ENCODE measurements at places on chromosomes 11 and 22.

DNA sequence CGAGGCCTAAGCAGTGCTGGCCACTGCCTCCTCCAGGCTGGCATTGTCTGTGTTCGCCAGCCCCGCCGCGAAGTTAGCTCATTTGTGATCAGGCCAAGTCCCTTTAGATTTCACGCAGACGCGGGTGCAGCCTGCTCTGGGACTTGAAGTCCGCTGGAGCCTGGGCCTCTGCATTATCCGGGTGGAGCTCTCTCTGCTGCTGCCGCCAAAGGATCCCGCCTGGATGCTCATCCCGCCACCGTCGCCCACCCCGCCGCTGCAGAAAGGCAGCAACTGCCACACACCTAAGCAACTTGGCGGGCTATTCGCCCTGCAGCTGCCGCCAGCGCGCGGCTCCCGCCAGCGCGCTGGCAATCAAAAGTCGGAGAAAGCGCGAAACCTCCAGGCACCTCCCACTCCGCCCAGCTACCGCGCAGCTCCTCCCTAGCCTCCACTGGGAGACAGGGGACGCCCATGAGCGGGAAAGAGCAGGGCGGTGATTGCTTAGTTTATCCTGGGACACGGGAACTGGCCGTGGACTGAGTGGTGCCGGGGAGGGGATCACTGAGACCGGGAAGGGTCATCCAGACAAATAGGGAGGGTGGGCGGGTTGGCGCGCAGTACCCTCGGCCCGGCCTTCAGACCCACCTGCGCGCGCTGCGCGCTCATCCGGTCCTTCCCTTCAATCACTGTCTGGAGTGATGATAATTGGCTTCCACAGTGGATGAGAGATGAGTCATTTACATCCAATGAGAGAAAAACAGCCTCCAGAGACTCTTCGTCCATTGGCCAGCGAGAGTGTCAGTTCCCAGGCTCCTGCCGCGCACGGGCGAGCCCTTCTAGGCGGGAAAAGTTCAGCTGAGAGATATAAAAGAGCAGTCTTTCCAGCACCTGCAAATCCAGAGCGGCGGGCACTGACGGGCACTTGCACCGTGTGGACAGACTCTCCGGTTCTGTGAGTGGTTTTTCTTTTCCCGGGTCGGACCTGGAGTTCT is at the start of gene FAM111B:
TSS of gene FAM111B (plus strand) at position 875 of the 974 bp plus-strand sequence. CDS start 2,389 bp downstream, outside the sequence.
- peak; percentile 54 for DNase-seq

DNA sequence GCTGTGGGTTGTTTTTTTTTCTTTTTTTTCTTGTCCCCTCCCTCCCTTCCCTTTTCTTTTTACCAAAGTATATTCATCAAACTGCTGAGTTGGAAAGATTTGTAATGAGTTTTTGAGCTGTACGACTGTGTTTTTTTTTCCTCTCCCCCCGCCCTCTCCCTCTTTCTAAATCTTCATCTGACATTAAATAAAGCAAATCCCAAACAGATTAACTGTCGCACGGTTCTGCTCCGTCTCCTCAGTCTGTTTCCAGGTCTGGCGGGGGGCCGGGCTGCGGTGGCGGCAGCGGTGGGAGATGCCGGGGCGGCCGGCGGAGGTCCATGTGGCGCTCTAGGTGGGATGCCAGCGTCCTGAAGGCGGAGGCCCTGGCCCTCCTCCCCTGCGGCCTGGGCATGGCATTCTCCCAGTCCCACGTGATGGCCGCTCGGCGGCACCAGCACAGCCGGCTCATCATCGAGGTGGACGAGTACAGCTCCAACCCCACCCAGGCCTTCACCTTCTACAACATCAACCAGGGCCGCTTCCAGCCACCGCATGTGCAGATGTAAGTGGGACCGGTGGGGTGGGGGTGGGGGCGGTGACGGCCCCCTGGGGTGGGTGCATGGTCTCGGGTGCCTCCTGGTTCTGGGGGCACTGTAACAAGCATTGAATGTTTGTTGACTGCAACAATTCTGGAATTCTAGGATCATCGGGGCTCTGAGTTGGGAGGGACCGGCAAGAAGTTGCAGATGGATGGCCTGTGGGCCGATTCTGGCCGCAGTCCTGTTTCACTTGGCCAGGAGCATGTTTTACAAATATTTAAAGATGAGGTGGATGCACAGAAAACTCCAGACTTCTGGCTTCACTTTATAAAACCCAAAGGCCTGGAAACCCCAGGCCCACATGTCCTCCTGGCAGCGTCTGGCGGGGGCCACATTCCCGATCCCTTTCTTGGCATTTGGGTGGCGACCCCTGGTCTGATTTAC is 13.1 kb downstream of the MPPED1 start:
- no peak for DNase-seq

GRCh38 chr11:33642461-33643166 is 58.0 kb downstream of the C11orf91 start:
- DNase-seq = no peak

DNA sequence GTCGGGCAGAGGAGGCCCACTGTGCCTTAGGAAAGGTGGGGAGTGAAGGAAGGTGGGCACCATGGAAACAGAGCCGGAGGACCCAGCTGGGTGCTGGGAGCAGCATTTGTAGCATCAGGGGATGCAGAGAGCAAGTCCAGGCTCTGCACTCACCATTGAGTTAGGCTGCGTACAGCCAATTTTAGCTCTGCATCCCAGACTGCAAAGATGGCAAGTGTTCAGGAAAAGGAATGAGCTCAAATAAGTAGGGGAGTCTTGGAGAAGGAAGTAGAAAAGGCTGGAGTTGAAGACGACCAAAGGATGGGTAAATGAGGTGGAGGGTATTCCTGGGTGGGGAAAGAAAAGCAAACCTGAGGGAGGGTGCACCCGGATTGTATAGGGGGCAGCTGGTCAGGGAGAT is 31.6 kb upstream of the ETS1 start:
- no peak for DNase-seq

DNA sequence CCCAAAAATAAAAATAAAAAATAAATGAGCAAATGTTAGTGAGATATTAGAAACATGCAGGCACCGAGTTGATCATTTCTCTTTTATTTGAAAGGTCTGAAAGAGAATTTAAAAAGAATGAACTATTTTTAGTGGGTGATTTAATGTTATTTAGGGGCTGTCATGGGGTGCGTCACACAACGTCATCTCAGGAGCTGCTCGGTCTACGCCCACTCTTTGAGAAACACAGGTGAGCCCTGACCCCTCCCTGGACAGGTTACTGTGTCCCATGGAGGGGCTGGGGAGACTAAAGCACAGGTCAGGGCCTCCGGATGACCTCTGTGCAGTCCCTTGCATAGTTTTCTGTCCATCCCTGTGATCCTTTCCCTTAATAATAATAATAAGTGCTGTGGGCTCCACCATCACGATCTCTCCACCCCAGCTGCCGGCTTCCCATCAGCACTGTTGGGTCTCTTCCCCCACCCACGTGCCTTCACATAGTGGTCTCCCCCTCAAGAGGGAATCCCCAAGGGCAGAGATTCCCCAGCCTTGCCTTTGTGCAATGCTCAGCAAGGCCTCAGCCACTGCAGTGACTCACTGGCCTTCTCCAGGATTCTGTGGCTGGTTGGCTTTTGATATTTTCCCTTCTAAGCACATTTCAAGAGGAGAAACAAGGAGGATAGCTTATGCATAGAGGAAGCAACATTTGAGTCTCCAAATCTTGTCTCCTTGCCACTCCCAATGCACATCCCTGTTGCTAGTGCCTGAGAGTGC is 159.9 kb downstream of the TTC17 start:
- no peak for DNase-seq

DNA sequence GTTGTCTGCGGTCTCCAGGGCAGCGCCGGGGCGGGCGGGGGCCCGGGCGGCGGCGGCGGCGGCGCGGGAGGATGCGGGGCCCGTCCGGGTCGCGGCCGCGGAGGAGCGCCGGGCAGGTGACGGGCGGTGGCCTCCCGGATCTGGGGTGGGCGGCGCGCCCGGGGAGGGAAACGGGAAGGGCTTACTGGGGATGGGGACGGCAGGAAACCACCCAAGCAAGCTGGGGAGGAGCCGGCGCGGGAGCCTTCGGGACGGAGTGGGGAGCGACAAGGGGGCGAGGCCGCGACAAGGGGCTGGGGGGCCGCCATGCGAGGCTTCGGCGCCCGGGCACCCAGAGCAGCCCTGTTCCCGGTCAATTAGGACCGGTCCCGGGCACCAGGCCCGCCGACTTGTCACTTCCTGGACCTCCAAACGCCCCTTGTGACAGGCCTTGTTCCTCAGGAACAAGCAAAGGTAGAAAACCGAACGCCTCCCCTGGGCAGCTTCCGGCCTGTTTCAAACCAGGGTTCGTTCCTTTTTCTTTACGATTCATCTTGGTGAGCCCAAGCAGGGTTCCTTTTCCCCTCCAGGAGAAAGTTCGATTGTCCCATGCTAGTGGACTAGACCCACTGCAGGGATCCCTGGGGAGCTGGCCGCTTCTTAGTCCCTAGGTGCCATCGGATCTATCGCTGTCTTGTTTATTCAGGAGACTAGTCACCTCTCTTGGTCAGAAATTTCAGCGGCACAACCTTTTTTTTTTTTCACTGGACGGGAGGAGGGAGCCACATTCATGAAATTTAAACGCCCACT is 492 bp downstream of the JHY start:
- DNase-seq = peak; percentile 21

DNA sequence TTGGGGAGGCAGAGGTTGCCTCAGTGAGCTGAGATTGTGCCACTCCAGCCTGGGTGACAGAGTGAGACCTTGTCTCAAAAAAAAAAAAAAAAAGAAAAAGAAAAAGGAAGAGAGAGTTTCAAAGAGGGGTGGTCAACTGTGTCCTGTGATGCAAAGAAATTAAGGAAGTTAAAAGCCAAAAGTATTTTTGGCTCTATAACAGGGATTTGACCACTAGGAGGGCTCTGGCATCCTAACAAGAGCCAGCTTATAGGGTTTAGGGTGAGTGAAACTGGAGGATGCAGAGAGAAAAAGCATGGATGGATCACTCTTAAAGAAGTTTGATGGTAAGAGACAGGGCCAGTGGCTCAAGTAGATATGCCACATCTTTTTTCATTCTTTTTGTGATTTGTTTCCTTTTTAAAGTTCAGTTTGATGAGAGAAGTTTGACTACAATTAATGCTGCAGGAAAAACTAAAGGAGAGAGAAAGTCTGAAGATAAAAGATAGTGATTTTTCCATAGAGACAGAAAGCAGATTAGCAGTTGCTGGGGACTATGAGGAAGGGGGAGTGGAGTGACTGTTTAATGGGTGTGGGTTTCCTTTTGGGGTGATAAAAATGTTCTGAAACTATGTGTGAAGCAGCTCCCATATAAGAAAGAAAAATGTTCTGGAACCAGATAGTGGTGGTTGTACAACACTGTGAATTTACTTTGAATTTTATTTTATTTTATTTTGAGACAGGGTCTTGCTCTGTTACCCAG is 11.1 kb upstream of the MICAL2 start:
- no peak for DNase-seq

- DNase-seq = no peak
Observed at GRCh38 chr11:107732689-107733051, 20.8 kb upstream of the SLN start.

DNA sequence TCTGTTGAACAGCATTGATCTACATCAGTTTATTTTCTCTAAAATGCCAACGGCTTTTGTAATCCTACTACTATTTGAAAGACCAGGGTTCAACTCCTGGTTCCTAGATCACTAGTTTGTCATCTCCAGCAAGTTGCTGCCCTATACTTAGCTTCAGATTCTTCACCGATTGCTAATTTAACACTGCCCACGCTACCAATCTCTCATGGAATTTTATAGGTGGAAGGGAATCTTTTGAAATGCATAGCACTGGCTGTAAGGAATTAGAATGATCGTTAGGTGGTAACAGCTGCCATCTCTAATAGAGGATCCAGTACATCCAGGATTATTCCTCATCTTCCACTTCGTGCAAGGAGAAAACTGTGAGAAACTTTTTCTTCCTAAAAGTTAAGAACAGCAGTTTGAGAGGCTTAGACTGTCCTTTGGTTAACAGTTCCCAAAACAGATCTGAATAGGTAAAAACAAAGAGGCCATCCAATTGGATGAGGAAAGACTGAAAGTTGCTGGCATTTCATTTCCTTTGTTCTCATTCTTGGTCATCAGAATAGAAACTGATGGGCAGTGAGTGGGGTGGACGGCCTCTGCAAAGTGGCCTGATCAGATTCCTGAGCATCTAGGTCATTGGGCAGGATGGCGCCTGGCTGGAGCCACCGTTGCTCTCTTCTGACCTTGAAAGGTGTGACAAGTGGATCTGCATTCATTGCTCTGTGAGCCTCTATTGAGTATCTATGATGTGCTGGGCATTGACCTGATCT is 236.3 kb upstream of the SORL1-AS1 start:
- DNase-seq = no peak

GRCh38 chr11:27703481-27703880 is 3.2 kb upstream of the BDNF start:
- no peak for DNase-seq

DNA sequence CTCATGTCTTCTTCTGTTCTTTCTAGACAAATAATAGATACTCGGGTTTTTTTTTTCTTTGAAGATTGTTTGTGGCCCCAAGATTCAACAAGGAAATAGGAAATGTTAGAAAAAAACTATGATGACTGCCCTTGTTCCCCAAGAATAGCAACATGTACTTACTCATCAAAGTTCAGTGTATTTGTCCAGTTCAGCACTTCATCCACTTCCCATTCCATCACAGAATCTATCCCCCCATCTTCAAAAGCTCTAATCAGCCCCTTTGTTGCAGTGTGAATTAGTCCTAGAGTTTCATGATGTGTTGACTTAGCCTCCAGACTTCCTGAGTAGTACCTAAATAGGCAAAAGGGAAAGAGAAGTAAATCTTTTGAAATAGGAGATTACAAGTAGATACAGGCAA is 74.3 kb downstream of the C11orf65 start:
- DNase-seq = no peak

- no peak for DNase-seq
Observed at GRCh38 chr11:64790205-64791095, 12.1 kb upstream of the SF1 start.

DNA sequence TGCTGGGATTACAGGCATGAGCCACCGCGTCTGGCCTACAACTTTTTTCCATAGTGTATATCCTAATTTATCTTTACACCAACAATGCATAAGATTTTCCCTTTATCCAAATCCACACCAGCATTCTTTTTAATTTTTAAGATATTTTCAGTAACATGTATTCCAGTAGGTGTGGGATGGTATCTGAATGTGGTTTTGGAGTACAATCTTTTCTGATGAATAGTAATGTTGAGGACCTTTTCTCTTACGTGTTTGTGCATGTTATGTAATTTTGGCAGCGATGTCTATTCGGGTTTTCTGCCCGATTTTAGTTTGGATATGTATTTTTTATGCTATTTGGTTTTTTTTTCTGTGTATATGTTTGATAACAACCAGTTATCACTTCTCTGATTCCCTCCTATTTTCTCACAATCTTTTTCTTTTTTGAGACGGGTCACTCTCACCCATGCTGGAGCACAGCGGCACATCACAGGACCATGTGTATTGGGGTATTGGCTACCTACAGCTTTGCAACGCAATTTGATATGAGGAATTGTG is 114.6 kb upstream of the GRK3 start:
- DNase-seq = no peak

- DNase-seq = no peak
Observed at GRCh38 chr11:134401825-134402809, 9.9 kb downstream of the B3GAT1 start.

- no peak for DNase-seq
Observed at GRCh38 chr11:131924457-131925201, 554.2 kb downstream of the NTM start.

GRCh38 chr22:45341498-45341897 is 31.8 kb downstream of the FAM118A start:
- no peak for DNase-seq
